Dorsolateral prefrontal cortex (tissue), 122 donors: ENCODE measurements at places on chromosomes 4 and X. TPM values are rescaled to one million over a fixed set of nuclear protein-coding genes. Genes with fewer than 3 reads are reported as not detected.

SRD5A3 gene
- total RNA-seq: 10.9 TPM

PDZD4 gene
- 277 TPM for total RNA-seq

GRCh38 chr4:19772581-19772980, 479.1 kb upstream of the SLIT2 start:
- DNase-seq: no peak

- no peak for DNase-seq
Observed at GRCh38 chrX:129876771-129877305, 29.1 kb upstream of the UTP14A start.

DNA sequence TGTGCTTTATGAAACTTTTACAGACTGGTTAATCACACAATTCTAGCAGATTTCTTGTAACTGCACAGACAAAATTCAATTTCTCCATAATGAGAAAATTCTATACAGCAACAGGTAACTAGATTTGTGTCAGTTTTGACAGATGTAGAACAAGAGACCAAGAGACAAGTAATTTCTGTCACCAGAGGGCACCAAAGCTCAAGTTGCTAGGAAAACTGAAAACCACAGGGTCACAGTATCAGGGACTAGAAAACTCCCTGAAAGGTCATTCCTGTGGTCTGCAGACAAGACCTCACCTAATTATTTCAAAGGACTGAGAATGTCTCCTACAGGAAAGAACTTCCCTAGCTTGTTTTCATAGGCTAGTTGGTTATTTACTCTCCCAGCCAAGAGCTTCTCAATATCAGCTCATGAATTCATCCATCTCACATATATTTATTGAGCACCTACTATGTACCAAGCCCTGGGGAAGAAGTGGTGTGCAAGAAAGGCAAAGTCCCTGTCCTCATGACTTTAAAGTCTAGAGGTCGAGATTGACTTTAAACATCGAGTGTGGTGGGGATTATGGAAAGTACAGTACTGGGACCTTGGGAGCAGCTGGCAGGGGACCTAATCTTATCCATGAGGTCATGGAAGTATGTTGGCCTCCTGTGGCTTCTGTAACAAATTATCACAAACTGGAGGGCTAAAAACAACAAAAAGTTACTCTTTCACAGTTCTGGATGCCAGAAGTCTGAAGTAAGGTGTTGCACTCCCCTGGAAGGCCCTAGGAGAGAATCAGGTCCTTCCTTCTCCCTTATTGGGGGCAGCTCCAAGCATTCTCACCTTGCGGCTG, 47.8 kb upstream of the SETD7 start:
- no peak for DNase-seq

GPRASP1 gene
- 108 TPM for total RNA-seq

UCP1 gene
- total RNA-seq: not detected
